ENCODE measurements at places on chromosomes 1 and 21.

DNA sequence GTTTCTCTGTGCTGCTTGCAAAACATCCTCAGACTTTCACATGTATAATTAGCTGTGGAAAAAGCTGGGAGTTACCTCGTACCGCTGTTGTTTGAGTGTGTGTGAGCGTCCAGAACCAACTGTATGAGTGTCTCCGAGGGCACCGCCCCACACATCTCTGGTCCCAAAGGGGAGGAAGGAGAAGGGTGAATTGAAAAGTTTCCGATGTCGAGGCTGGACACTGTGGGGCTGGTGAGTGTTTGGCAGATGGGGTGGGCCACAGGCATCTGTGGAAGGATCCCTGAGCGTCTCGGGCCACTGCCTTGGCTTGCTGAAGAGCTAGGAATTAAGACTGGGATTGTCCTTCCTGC lies 1.2 kb downstream of the ATP2B4 start:
- DNase-seq, result no peak

DNA sequence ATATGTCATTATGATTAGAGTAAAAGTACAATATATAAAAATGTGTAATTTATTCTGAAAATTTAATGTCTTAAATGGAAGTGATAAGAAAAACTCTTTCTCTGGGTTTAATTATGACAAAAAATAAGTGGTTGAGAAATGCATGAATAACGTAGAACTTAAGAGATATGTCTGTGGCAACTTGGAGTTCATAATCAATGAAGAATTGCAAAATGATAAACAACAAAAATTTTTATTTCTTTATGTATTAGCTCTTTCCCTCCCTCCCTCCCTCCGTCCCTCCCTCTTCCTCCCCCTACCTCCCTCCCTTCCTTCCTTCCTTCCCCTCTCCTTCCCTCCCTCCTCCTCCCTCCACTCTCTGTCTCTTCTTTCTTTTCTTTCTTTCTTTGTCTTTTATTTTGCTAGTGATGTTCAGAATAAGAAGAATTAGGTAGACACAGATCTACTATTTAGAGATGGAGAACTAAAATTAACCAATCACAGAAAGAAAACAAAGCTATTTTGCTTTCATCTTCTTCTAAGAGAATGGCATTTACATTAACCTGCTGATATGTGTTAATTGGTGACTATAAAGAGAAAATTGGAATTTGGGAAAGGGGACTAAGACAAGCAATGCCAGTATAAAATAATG lies 96.3 kb upstream of the PDC start:
- DNase-seq, result no peak

GRCh38 chr1:213273546-213273945 lies 222.5 kb downstream of the RPS6KC1 start:
- no peak for DNase-seq

DNA sequence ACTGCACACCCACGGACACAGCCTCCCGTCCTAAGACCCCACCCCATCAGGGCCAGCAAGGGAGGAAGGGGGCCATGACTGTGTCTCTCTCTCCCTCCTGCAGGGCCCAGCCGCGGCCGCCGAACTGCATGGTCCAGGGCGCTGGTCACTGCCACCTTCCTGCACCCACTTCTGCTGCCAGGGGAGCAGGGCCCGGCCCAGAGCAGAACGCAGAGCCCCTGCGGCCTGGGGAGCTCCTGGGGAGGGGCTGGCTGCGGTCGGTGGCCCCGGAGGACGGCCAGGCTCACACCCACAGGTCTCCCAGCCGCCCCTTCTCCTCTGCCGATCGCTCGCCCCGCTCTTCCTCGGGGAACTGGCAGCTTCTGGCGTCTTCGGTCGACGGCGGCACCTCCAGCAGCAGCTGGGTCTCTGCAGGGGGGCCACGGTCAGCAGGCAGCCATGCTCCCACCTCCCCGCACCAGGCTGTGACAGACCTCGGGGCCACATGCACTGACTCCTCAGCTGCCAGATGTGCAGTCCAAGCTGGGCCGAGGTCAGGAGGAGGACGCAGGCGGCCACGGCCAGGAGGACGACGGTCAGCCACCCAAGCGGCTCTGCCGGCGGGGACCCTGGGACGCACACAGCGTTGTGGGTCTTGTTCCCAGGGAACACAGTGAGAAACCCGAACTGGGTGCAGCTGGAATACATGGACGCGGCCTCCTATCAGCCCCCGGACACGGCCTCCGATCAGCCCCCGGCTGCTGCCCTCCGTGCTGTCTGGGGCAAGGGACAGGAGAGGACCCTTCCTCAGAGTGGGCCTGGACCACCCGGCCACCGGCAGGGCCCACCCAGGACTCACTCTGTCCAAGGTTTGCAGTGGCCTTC lies 2.6 kb downstream of the TNFRSF18 start:
- DNase-seq, result no peak

DNA sequence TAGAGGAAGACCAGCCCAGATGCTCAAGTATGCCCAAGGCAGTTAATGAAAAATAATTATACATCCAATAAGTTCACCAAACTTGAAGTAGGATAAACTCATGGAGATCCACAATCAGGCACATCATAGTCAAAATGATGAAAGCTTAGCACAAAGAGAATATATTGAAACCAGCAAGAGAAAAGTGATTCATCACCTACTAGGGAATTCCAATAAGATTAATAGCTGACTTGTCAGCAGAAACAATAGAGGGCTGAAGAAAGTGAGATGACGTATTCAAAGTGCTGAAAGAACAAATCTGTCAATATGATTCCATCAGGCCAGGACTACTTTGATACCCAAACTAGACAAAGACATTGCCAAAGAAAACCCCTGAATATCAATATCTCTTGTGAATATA lies 251.7 kb upstream of the BEND5 start:
- no peak for DNase-seq

GRCh38 chr1:182046763-182047162 lies 14.7 kb downstream of the ZNF648 start:
- DNase-seq, result no peak

DNA sequence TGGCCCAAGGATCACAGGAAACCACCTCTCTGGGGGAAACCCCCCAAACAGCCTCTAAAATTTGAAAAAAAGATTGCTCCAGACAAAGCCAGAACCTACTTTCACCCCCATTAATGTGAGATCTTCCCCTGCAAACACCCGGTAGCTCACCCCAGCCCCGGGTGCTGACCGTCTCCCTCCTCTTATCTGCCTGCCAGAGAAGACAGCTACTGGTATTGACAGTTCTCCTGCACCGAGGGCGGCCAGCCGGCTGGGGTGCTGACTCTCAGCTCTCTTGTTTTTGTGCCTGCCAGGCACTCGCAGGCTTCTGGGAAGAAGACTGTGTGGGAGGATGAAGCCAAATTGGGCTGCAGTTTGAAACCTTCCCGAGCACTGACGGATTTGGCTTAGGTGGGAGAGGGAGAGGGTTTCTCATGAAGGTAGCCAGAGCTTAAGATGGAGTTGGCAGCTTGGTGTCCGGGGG lies 48.2 kb downstream of the RASSF5 start:
- no peak for DNase-seq

GRCh38 chr21:34129039-34129891 lies 55.9 kb downstream of the MRPS6 start:
- peak; percentile 34 for DNase-seq

Data from HS-5 (cell line).